Stimulated activated CD8-positive, alpha-beta memory T cell treated with anti-CD3 and anti-CD28 coated beads, Interleukin-12 subunit alpha, Interleukin-12 subunit beta, amount 100 ng/mL, for 1 hour (primary cell): ENCODE measurements at places on chromosomes 1 and 21.

- DNase-seq = no peak
Measured at GRCh38 chr1:201608635-201609395, 69.9 kb downstream of the NAV1 start.

DNA sequence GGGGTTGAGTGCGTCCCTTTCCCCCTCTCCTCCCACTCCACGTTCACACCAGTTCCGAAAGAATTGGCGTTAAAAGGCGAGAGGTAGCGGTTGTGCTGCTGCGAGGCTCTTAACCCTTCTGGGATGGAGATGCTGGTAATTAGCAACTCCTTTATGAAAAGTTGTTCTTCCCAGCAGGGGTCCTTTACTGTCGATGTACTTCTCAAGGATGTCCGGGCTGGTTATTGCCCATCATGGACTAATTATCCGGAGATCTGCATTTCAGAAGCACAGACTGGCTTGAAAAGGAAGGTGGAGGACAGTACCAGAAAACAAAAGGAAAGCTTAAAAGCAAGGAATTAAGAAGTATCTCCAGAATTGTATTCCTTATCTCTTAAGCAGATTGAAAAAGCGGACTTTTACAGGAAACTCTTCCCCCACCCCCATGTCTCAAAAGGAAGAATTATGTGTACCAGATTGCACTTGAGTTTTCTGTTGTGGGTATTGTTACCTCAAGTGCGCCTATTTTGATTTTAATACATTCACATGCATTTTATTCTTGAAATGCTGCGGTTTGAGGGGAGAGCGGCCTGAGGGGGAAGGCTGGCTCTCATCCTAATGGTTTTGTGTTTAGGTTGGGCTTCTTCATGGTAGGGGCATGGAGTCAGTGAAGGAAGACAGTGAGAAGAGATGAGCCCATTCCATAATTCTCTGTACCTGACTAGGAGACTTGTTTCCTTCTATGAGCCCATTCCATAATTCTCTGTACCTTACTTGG is 1.5 kb downstream of the AK4 start:
- no peak for DNase-seq

GRCh38 chr1:172089768-172090510 is 248.6 kb downstream of the DNM3 start:
- peak; percentile 27 for DNase-seq

DNA sequence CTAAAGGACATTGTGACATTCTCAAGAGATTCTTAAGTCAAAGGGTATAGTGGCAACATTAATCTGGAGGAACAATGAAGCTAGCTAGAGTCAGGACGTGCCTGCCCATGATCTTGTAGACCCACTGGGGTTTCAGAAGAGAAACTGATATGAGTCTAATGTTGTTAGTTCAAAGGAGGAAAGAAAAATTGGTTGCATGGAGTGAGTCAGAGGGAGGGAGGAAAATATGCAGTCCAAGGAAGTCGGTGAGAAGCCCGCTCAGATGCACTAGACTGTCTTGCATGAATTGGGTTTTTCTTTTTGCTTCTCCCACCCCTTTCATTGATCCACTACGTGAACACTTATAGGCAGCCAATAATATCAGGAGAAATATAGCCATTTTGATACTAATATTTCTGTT is 53.8 kb upstream of the SYT14 start:
- no peak for DNase-seq

DNA sequence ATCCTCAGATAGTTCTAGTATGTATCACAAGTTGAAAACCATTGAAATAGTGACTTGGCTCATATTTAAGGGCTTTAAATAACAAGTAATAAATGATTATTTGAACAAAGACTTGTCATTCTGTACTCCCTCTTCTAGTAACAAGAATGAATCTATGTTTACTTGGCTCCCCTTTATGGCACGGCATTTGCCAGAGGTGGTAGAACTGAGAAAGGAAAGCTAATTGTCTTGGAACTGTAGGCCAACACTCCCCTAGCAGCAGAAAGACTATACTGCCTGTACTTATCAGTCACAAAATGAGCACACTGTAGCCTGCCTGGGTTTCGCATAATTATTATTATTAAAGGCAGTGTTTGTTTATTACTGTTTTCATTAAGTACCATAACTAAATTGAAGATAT is 29.6 kb upstream of the SMYD2 start:
- no peak for DNase-seq

DNA sequence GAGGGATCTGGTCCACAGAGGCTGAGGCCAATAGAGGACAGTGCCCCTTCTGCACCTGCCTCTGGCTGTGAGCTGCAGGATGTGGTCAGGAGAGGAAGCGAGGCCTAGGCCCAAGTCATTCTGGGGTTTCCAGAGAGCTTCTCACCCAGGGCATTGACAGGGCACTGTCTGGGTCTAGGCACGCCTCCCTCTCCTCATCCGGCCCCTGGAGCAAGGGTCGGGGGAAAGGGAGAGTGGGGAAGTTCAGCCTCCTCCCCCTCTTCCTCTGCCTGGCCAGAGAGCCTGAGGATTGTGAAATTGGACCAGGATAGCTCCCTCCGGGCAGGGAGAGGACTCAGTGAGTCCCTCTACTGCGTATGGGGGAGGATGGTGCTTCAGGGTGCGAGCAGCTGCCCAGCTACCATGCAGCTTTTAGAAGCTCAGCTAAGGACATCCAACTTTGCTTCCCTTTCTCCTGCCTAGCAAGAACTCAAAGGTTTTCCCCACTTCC is 6.3 kb upstream of the INAVA start:
- DNase-seq = peak; percentile 32

DNA sequence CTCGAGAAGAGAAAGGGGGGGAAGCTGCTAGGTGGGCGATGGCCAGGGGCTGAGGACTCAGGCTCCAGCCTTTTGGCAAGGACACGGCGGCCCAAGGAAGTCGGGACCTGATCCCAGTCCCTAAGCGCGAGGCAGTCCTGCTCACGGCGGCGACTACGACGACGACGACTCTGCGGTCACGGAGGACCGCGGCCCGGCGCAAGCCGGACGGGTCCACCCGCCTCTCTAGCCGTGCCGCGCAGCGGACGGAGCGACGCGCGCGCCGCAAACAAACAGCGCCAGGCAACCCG is 401 bp downstream of the WNT9A start:
- DNase-seq = no peak

DNA sequence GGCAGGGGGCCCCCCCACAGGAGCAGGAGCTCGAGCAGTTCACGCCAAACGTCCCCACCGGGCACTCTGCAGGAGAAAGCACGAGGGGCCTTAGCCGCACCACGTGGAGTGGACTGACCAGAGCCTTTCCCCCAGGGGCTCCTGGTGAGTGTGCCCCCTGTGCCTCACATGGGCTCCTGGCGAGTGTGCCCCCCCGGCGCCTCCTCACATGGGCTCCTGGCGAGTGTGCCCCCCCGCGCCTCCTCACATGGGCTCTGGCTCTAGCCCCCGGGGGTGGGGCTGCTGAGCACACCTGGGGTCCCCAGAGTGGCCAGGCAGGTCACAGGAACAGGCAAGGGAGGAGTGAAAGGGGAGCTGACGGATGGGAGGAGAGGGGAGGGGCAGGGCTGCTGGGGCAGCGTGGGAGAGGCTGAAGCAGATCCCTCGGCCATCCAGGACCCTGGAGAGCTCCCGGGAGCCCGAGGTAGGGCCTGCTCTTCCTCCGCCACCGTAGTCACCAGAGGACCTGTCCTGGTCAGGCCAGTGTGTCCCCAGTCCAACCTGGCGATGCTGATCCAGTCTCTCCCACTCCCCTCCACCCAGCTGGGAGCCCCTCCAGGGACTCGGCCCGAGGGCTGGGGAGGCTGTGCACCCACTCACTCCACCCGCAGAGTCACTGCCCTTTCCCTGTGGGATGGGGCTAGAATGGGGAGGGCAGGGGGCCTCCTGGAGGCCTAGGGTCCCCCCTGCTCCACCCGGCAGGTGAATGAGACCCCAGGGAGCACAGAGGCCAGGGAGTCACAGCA is 47.6 kb downstream of the ARHGEF16 start:
- DNase-seq = no peak

DNA sequence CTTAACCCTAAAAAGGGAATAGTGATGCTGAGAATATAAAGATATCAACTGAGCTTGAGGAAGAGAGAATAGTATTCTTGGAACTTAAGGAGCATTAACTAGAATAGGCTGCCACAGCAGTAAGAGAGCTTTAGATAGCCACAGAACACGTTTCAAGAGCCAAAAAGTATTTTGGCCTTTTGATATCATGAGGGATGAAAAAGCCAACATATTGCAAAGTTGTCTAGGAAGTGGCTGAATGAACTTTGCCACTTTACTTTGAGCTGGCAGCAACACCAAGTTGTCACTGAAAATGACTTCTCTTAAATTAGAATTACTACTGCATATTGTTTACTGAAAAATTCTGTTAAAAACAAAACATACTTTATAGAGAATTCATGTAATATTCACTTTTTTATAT is 1476.2 kb downstream of the MRPL39 start:
- DNase-seq = no peak
